ENCODE measurements at places on chromosomes 7 and 10.

GRCh38 chr10:80081801-80082750 lies 3.6 kb downstream of the TMEM254 start:
- no peak for DNase-seq

DNA sequence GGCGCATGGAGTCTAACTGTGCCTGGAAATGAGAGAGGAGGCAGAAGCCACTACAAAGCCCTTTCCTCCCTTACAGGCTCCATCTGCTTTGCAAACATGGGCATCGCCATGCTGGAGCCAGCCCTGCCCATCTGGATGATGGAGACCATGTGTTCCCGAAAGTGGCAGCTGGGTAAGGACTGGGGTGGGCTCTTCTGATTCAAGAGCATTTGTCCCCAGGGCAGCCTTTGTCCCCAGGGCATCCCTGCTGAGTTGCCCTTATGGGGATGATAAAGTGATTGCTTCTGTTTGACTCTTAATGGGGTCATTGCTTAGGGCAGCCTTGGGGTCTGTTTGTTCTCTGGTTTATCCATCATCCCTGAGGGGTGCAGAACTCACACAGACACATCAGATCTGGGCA lies 16.8 kb downstream of the SLC18A2 start:
- DNase-seq: no peak

GRCh38 chr7:45595809-45596664 lies 21.9 kb downstream of the ADCY1 start:
- no peak for DNase-seq

DNA sequence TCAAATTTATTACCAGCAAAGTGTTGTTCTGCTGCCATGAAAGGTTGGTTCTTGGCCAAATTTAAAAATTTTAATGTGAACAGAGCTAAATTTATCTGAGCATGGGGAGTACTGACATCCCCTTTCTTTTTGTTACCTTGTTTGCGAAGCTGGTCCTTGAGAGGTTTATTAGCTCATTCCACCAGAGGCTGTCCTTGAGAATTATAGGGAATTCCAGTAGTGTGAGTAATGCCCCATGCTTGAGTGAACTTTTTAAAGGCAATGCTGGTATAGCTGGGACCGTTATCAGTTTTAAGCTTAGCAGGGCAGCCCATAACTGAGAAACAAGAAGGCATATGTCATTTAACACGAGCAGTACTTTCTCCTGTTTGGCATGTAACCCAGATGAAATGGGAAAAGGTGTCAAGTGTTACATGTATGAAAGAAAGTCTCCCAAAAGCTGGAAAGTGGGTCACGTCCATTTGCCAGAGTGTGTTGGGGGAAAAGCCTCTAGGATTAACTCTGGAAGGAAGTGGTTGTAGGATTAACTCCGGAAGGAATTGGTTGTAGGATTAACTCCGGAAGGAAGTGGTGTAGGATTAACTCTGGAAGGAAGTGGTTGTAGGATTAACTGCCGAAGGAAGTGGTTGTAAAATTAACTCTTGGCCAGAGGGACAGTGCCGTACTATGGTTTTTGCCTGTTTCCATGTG lies 37.3 kb upstream of the AKR1C2 start:
- no peak for DNase-seq

DNA sequence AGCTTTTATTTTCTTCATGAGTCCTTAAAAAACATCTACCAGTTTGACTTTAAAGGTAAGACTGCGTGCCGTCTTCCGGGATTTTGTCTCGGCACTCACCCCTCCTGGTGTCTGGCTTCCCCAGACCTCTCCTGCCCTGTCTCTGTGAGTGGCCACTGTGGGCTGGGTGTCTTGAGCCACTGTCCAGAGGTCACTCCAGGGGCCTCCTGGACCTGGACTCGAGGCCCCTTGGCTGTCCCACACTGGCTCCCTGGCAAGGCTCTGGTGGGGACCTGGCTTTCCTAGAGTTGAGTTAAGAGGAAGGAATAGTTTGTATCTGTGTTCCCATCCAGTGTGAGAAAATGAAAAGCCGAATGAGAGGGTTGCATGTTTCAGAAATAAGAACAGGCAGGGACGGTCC lies 95.5 kb downstream of the NKX6-2 start:
- no peak for DNase-seq

GRCh38 chr7:133670250-133670649 lies 417.4 kb downstream of the EXOC4 start:
- DNase-seq: no peak

All from suppressor macrophage treated with lipopolysaccharide for 1 hour (primary cell).